Activated effector memory CD4-positive, alpha-beta T cell treated with anti-CD3 and anti-CD28 coated beads, Interleukin-2, amount 50 U/mL, for 16 hours (primary cell): ENCODE measurements at places on chromosomes 6 and 20.

DNA sequence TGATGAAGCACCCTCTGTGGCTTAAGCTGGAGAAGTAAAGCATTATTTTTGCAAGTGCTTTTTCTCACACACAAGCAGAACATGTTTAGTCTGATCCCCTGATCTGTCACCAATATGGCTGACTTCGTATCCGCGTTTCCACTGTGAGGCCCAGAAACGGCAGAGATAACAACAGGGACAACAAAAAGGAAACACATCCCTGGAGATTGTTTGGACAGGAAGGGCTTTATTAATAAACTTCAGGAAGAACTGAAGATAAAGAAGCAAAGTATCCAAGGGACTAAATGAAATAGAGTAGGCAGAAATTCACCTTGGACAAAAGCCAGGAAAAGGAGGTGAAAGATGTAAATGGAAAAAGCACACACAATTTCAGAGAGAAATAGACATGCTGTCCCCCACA, 49.2 kb downstream of the RARS2 start:
- DNase-seq: no peak

DNA sequence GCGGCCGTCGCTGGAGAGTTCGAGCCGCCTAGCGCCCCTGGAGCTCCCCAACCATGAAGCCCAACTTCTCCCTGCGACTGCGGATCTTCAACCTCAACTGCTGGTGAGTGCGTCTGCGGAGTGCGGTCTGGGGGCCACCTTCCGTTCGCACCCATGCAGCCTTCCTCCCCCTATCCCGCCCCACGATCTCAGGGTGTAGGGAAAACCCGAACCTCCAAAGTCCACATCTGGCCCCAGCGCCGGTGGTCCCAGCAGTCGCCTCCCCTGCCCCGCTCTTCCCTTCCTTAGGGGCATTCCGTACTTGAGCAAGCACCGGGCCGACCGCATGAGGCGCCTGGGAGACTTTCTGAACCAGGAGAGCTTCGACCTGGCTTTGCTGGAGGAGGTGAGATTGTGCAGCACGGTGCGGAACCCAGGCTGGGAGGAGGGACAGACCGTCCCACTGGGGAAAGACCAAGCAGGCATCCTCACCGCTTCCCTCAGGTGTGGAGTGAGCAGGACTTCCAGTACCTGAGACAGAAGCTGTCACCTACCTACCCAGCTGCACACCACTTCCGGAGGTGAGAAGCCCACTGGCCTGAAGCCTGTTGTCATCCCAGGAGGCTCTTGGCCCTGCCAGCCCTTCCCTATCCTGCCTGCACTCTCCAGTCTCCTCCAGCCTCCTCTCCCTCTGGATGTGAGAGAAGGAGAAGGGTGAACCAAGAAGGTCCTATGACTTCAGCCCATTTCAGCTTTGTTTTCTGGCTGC, 719 bp downstream of the SMPD2 start:
- DNase-seq: peak; percentile 82

- DNase-seq: no peak
Measured at GRCh38 chr6:13334953-13335352, 6.6 kb upstream of the TBC1D7 start.

DNA sequence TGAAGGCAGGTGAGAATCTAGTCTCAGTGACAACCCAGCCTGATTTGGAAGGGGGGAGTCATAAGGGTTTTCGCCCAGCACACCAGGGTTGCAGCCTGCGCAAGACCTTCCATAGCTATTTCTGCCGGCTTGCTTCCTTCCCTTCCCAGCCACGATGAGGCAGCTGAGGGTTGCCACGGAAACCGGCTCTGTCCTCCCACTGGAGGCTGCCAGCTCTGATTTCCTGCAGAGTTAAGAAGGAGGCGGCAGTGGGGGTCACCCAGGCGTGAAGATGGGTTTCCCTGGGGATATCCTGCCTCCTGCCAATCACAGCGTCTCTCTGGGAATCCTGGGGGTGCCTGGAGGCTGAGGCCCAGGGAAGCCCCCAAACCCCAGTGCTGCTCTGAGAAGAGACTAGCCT, 23.1 kb upstream of the KCNB1 start:
- DNase-seq: no peak

GRCh38 chr20:13216533-13216932, 4.5 kb upstream of the ISM1 start:
- no peak for DNase-seq
